NCI-H69 (cell line): ENCODE measurements at places on chromosomes 5 and 9.

- peak; percentile 78 for DNase-seq
Measured at GRCh38 chr9:37987467-37987981, 81.5 kb downstream of the SHB start.

- peak; percentile 72 for DNase-seq
Measured at GRCh38 chr5:111072949-111073682, 1.6 kb downstream of the TSLP start.

DNA sequence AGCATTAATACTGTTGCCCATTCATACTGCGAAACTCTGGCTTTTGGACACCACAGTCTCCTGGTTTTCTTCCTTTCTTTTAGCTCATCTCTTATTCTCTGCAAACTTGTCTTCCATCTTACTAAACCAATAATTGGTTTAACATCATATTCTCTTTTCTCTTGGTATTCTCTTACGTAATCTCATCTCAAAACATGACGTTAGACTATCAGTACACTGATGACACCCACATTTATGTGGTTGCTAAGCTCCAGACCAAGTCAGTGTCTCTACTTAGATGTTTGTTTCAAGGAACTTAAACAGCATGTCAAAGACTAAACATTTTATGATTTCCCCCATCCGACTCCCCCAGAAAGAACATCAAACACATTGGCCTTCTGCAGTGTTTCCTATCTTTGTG lies 2.1 kb downstream of the PRRC1 start:
- no peak for DNase-seq

- no peak for DNase-seq
Measured at GRCh38 chr9:3012842-3013241, 168.9 kb upstream of the PUM3 start.

- DNase-seq = no peak
Measured at GRCh38 chr5:57137401-57137800, 36.5 kb upstream of the GPBP1 start.

DNA sequence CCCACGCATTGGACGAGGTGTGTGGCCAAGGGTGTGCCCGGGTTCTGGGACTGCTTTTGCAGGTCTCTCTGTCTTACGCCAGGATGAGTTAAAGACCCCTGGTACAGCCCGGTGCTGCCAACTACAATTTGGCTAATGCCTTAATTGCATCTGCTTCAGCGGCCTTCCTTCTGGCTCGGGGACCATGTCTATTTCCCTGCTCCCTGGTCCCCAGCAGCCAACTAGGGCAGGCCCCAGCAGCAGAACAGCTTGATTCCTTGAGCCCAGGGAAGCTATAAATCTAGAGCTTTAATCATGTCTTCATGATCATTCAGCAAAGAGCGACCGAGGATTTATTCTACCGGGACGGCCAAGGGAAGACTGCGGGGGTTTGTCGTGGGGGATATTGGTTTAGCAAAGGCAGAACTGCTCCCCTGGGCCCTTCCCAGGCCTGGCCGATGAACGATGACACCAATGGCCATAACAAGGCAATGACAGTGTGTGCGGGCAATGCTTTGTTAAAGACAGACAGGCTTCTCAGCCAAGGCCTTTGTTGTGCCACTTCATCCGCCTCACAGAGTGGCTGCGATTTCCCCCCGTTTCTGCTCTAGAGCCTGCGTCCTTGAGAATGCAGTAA lies 51.4 kb downstream of the CFAP77 start:
- no peak for DNase-seq

GRCh38 chr5:169301386-169301934 lies 521 bp upstream of the SLIT3 start:
- no peak for DNase-seq

GRCh38 chr5:150197476-150197875 lies 7.6 kb downstream of the SLC6A7 start:
- no peak for DNase-seq

DNA sequence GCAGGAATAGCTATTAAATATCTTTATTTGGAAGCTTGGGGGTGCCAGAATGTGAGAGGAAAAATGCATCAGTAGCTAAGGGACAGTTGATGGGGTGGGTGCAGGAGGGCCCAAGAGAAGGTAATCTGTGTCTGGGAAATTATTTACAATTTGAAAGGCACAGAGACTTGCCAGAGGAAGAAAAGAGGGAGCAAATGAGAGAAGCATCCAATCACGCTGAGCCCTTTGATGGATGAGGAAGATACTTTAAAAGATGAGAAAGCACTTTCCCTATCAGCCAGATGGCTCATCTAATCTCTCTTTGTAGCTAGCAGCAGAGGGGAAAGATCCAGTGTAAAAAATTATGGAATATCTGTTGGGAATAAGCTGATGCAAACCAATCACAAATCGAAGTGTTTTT lies 57.0 kb upstream of the ABCA1 start:
- peak; percentile 53 for DNase-seq

GRCh38 chr9:19026375-19026774 lies 6.6 kb downstream of the SAXO1 start:
- DNase-seq = no peak

GRCh38 chr9:134134949-134135342 lies 936 bp upstream of the WDR5 start:
- peak; percentile 44 for DNase-seq

DNA sequence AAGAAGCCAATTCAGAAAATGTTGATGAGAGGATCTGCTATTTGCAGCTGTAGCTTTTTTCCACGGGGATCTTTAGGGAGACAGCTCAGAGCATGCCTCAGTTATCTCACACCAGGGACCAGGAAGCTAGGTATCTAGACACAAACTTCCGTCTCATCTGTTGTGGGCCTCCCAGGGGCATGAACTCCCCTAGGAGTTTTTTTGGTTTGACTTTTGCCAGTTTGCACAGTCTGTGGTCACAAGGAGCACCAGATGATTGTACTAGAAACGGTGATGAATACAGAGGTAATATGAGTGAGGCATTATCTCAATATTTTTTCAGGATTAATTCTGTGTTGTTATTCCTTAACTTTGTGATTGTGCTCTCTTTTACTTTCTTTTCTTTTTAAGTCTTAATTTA lies 533.2 kb upstream of the SEMA6A start:
- DNase-seq = no peak

GRCh38 chr5:133372293-133372937 lies 239.9 kb downstream of the FSTL4 start:
- no peak for DNase-seq

- no peak for DNase-seq
Measured at GRCh38 chr5:36664766-36665165, 58.4 kb downstream of the SLC1A3 start.

DNA sequence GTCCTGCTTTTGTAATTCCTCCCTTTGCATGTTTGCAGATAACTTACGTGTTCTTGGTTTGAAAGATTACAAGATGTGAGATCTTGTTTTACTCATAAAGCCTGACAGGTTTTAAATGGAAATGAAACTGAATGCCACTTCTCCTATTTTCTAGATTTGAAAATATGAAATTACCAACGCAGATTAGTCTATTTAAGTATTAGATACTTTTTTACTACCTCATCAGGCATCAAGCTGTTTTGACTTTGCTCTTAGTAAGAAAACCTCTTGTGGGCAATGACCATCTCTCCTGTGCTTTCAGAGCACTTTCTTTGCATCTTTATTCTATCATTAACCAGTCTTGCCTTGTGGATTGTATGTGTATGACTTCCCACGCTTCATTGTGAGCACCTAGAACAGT lies 3.5 kb downstream of the DMXL1 start:
- no peak for DNase-seq

DNA sequence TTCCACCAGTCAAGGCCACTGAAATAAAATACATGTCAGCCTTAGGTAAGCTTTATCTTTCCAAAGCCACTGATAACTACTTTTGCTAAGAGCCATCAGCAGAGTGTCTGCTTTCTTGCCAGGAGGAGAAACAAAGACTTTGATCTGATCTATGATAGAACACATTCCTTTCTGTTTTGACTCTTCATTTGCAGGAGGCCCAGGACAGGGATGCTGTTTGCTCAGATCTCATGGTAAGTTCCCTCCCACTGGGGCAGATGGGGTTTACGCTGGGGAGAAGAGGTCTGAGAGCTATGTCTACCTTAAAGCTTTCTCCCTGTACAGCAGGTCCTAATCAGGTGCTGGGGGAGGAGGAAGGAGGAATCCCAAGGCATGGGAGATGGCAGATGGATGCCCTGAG lies 497.6 kb downstream of the NTRK2 start:
- DNase-seq = no peak

DNA sequence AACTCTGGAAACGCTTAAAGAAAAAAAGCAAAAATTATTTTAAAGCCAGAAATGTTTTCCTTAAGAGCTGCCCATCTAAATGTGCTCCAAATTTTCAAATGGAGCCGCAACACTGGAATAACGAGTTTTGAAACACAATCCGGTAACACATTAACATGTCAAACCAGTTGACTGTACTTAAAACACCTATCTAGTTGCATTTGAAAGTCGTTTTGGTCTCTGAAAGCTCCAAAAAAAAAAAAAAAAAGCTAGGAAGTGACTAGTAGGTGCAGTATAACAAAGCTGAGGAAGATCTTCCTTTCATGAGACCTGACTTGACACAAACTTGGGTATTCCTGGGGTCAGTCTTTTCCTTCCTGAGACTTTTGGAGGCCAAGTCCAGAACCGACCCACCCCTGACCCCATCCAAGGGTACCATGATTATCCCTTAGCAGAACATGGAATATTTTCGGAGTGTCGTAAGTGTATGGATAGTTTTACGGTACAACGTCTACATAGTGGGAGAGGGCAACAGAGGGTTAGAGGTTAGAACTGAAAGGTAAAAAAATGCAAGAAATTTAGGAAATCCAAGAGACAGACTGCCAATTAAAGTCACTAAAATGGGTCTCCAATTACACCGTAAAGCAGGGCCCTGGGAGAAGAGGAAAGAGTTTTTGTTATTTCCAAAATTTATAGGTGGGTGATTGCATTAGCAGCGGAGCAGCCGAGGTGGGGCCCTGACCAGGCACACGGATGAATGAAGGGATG lies 812 bp downstream of the CETN3 start:
- peak; percentile 74 for DNase-seq

DNA sequence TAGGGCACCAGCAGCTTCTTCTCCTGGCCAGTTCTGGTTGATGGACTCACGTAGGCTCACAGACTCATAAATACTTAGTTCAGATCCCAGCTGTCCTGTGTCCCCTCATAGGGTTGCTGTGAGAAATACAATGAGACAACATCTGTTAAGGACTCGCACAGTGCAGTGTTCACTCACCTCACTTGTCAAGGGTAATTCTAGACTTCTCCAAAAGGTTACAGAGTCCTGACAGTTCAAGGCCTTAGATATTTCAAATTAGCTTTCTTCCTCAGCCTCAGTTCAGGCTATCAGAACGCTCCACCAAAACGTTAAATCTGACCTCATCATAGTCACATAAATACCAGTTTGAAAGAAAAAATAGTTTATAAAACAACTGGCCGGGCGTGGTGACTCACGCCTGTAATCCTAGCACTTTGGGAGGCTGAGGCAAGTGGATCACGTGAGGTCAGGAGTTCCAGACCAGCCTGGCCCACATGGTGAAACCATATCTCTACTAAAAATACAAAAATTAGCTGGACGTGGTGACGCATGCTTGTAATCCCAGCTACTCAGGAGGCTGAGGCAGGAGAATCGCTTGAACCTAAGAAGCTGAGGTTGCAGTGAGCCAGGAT lies 106.3 kb downstream of the UGCG start:
- no peak for DNase-seq

- peak; percentile 35 for DNase-seq
Measured at GRCh38 chr9:81225596-81225995, 463.8 kb downstream of the TLE1 start.

DNA sequence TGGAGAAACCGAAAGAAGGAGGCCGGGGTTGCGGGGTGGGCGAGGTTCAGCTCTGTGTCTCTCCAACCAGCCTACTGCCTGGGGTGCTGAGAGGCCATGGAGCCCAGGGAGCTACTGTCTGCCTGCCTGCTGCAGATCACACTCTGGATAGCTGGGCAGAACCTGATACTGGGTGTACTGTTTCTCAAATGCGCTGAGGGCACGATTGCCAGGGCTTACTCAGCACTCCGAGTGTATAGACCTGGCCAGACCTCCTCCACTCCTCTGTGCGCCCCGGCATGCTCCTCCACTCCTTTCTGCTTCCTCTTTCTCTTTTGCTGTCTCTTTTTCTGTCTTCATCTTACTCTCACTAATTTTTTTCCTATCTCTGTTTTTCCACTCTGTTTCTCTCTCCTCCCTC lies 215.1 kb downstream of the PAPPA start:
- DNase-seq = no peak

DNA sequence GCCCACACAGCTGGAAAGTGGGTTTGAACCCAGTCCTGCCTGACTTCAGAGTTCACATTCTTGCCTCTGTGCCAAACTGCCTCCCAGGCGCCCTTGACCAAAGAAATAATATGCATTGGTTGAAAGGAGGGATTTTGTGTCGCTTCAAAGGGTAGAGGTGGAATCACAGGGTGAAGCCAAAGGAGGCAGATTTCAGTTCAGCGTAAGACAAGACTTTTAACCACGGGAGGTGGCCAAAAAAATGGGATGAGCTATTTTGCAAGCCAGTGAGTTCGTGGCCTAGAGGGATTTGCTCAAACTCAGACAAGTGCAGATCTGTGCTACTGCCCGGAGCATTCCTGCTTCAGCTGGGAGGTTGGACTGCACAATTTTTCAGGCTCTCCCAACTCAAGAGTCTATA lies 57.6 kb upstream of the RANBP3L start:
- DNase-seq = no peak

DNA sequence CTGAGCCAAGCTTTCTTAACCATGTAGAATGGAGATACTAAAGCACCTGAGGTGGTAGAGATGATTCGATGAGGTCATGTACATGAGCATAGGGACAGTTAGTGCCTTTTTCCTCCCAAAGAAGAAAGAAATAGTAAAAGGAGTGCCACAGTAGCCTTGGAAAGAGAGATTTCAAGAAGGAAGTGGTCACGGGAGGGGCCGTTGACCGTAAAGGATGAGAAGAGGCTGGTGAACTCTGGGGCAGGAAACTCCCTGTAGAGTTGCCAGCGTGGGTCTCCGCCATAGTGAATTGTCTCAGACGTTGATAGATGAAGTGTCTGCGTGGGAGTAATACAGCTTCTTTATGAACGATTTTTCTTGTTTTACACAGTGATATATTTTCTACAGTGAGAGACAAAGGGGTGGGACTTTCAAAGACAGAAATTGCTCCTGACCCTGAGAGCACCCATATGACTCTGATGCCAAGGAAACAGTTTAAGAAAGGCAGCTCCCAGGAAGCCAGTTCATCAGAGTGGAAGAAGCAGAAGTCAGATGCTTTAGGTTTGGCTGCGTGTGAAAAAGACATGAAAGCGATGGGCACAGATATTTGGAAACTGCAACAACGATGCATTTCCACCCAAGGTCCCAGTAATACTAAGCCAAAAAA lies 41.3 kb downstream of the UGCG start:
- no peak for DNase-seq

- peak; percentile 33 for DNase-seq
Measured at GRCh38 chr5:139079225-139079990, 118.8 kb downstream of the SIL1 start.

GRCh38 chr9:19624519-19624918 lies 164.3 kb downstream of the SLC24A2 start:
- DNase-seq = peak; percentile 69

DNA sequence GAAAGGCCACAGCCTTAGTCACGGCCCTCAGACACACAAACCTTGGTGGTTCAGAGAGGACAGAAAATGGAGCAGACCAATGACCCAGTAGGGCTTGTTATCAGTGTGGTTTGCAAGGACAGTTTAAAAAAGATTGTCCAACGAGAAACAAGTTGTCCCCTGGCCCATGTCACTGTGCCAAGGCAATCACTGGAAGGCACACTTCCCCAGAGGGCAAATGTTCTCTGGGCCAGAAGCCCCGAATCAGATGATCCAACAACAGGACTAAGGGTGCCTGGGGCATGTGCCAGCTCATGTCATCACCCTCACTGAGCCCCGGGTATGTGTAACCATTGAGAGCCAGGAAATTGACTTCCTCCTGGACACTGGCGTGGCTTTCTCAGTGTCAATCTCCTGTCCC lies 950.1 kb upstream of the CTNND2 start:
- no peak for DNase-seq

GRCh38 chr5:109899163-109899535 lies 209.4 kb downstream of the MAN2A1 start:
- no peak for DNase-seq
